ENCODE measurements at places on chromosomes 1 and 21.
A peak's percentile ranks its signal among the peaks of the same experiment; 100 is the strongest.

DNA sequence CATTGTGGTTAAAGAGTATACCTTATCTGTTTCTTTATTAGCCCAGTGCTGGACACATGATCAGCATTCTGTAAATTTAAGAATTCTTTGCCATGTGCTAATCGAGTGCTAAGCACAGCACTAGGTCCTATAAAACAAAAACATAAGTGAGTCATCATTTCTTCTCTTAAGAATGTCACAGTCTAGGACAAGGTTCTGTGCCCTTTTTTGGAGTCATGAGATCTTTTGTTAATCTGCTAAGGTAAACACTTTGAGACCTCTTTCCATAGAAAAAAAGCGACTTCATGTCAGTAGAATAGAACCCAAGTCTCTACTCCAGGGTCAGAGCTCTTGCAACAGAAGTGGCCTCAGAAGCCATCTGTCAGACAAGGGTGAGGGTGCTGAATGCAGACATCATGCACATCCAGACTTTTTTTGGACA is 70.0 kb upstream of the NFIA start:
- no peak overlapping the region for H3K27ac ChIP-seq
- H3K4me3 ChIP-seq: no peak overlapping the region
- H3K4me1 ChIP-seq: peaks cover under 1% of the 10 kb centered on the region
- peaks cover 29% of the 10 kb centered on the region for H3K27me3 ChIP-seq
- no peak for DNase-seq

- no peak overlapping the region for H3K4me3 ChIP-seq
- no peaks in the 10 kb centered on the region for H3K4me1 ChIP-seq
- no peak for DNase-seq
- peaks cover 6% of the 10 kb centered on the region for H3K36me3 ChIP-seq
- no peaks in the 10 kb centered on the region for H3K27me3 ChIP-seq
Measured at GRCh38 chr1:241899210-241899609, 51.2 kb downstream of the EXO1 start.

GRCh38 chr1:82032068-82032467 is 231.3 kb downstream of the ADGRL2 start:
- DNase-seq: no peak
- H3K4me3 ChIP-seq: no peak overlapping the region
- no peak overlapping the region for H3K27ac ChIP-seq

DNA sequence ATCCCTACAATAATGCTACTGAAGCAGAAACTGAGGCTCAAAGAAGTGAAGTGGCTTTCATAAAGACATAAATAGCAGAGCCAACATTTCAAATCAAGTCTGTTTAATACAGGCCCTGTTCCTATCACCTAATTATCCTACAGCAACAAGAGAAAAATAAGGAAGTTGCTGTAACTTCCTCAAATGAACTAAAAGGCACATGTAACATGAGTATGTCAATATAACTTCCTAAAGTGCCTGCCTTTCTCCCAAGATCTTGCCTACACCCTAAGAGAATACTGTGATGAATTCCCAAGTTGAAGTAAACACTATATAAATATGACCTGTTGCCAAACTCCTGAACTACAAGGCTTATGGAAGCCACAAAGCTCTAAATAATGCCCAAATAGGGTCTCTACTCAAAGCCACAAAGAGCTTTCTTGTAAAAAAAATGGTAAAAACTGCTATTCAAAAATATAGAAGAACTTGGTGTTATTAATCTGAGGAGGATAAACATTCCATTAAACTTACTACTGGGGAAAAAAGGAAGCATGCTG is 8.6 kb downstream of the BEND5 start:
- no peak for DNase-seq
- no peaks in the 10 kb centered on the region for H3K4me1 ChIP-seq
- no peaks in the 10 kb centered on the region for H3K27me3 ChIP-seq
- H3K36me3 ChIP-seq: peaks cover 4% of the 10 kb centered on the region
- no peak overlapping the region for H3K27ac ChIP-seq
- no peak overlapping the region for H3K4me3 ChIP-seq

DNA sequence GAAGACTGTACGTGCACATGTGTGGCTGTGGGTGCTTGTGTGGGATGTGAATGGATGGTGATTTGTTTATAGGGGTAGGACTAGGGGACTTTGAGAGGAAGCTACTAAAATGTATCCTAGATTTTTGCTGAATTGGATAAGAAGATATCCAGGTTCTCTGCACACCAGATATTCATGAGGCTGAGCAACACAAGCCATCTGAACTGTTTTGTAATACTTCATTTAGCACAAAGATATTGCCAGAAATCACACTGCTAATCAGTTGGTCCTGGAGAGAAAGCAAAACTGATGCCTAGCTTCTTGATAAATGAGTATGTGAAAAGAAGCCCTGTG is 135.3 kb downstream of the NOS1AP start:
- H3K27ac ChIP-seq: no peak overlapping the region
- no peaks in the 10 kb centered on the region for H3K36me3 ChIP-seq
- peaks cover 13% of the 10 kb centered on the region for H3K27me3 ChIP-seq
- H3K4me3 ChIP-seq: no peak overlapping the region
- no peak for DNase-seq

GRCh38 chr1:239951511-239952140 is 140.1 kb upstream of the FMN2 start:
- H3K36me3 ChIP-seq: no peaks in the 10 kb centered on the region
- H3K4me1 ChIP-seq: no peaks in the 10 kb centered on the region
- DNase-seq: peak; percentile 67
- no peak overlapping the region for H3K27ac ChIP-seq

DNA sequence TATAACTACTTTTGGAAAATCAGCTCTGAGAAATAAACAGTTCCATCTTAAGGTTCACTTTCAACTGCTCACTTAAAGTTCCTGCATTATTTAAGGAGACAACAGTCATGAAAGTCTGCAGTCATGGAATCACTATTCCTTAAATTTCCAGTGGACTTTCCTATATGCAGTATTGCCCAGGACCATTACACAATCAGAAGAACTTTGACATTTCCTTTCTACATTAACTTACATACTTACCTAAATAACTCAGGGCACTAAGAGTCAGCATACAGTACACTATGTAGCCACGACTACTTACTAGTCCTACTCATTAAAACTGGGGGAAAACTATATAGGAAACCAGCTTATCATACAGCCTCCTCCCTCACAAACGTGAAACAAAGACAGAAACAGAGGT is 220.1 kb downstream of the SLC45A1 start:
- H3K4me1 ChIP-seq: peaks cover 60% of the 10 kb centered on the region
- no peak overlapping the region for H3K4me3 ChIP-seq
- no peak for DNase-seq
- H3K27me3 ChIP-seq: no peaks in the 10 kb centered on the region

DNA sequence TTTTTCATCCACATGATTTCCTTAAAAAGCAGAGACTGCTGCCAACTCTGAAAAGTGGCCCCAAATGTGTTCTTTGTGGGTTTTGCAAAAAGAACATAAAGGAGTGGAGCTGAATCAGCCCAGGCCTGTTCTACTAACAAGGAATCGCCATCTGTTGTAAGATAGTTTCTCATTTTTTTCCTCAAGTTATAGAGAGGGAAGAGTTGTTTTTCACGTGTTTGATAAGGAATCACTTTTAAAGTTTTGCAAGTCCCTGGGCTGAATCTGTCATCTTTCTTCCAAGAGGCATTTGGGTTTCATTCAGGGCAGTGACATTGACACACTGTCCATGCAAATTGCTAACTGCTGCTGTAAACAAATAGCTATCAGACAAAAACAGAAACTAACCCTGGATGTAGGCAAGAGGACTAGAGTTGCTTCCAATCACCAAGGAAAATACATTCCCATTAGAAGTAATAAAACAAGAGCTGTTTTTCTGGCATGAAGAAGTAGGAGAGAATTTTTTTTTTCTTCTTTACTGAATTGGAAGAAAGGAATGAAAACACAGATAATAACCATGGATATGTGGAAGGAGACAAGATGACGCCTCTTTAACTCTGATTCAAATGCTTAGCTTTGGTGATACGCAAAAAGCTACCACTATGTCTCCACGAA is 58.8 kb upstream of the TBX15 start:
- H3K27me3 ChIP-seq: no peaks in the 10 kb centered on the region
- no peaks in the 10 kb centered on the region for H3K36me3 ChIP-seq
- DNase-seq: no peak

- H3K4me1 ChIP-seq: peaks cover 51% of the 10 kb centered on the region
- H3K27me3 ChIP-seq: no peaks in the 10 kb centered on the region
- no peak overlapping the region for H3K4me3 ChIP-seq
- H3K36me3 ChIP-seq: peaks cover 66% of the 10 kb centered on the region
- no peak for DNase-seq
Measured at GRCh38 chr1:27884006-27884954, 11.9 kb downstream of the THEMIS2 start.

DNA sequence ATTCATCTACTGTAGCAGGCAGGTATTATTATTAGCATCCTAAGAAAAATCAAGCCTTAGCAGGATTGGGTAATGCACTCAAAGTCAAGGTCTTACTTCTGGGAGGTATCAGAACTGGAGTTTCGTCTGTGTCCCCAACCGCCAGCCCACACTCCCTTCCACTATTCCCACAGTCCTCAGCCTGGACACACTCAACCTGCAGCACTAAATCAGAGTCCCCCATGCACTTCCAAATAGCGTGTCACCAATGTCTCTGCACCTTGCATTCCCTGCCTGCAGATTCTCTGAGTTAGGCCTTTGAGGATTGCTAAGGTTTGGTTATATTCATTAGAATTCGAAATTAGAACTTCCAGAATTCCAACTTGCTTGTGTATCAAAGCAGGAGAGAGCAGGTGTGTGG is 3.9 kb downstream of the LYPD8 start:
- no peak for DNase-seq
- H3K27ac ChIP-seq: no peak overlapping the region
- no peak overlapping the region for H3K4me3 ChIP-seq

DNA sequence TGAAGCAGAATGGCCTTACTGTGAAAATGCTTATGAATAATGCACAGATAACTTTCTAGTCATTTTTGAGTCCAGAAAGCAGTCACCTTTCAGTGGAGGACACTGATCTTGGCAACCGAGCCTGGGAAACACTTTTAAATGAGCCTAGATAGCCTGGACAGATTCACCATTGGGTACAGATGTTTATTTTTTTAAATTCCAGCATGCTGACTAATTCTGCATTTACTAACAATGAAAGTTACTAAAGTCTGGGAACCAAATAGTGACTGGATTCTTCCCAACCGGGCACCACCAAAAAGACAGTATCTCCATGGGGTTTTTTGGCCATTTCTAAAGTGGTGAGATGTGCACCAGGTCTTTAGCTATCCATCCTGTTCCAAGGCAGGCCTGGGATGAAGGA is 3.3 kb upstream of the FMOD start:
- peaks cover 5% of the 10 kb centered on the region for H3K4me1 ChIP-seq
- peaks cover 69% of the 10 kb centered on the region for H3K27me3 ChIP-seq
- no peaks in the 10 kb centered on the region for H3K36me3 ChIP-seq
- no peak for DNase-seq
- no peak overlapping the region for H3K27ac ChIP-seq

- DNase-seq: peak; percentile 70
- H3K4me3 ChIP-seq: peak overlapping the region; percentile 60
- H3K27ac ChIP-seq: peak overlapping the region; percentile 83
- peaks cover 42% of the 10 kb centered on the region for H3K4me1 ChIP-seq
- H3K36me3 ChIP-seq: peaks cover 30% of the 10 kb centered on the region
- H3K27me3 ChIP-seq: peaks cover 17% of the 10 kb centered on the region
Measured at GRCh38 chr1:154352581-154353459, 27.5 kb downstream of the ATP8B2 start.

DNA sequence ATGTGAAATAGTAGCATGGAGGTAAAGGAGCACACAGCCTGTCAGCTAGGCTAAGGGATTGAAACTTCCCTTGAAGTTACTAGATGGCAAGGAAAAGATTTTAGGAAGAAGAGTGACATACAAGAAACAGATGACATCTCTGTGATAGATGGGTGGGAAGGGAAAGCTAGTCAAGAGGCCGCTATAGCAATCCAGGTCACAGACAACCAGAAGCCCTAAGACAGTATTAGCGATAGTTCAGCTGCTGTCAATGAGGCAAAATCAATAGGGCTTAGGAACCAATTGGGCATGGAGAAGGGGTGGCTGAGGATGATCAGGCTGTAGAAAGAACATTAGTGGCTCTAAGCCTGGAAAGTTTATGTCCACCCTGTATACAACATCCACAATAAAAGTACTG is 111.1 kb downstream of the GLUL start:
- H3K27ac ChIP-seq: no peak overlapping the region
- no peaks in the 10 kb centered on the region for H3K4me1 ChIP-seq
- no peak for DNase-seq
- no peaks in the 10 kb centered on the region for H3K27me3 ChIP-seq
- H3K4me3 ChIP-seq: no peak overlapping the region

- DNase-seq: no peak
- H3K36me3 ChIP-seq: no peaks in the 10 kb centered on the region
- no peaks in the 10 kb centered on the region for H3K4me1 ChIP-seq
- no peak overlapping the region for H3K4me3 ChIP-seq
- no peak overlapping the region for H3K27ac ChIP-seq
Measured at GRCh38 chr21:20276954-20277353, 721.3 kb upstream of the NCAM2 start.

- peaks cover 36% of the 10 kb centered on the region for H3K27me3 ChIP-seq
- peaks cover 22% of the 10 kb centered on the region for H3K4me1 ChIP-seq
- DNase-seq: no peak
- H3K36me3 ChIP-seq: no peaks in the 10 kb centered on the region
- no peak overlapping the region for H3K4me3 ChIP-seq
Measured at GRCh38 chr1:3909615-3910014, 9.5 kb upstream of the C1orf174 start.

DNA sequence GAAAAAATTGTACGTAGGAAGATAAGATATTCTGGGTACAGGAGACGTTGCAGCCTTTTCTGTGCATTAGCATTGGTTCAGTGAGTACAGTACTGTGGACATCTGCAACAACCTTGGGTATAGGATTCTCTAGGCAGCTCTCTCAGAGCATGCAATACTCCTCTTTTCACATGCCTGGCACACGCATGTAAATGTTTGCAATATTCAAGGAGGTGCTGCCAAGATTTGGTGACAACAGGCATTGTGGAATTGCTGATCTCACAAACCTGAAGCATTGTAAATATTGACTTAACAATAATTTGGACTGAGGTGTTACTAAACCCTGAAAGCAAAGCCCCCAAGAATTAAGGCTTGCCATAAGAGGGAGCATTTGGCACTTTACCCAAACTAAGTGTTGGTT is 126.8 kb downstream of the GRIK1 start:
- no peak overlapping the region for H3K27ac ChIP-seq
- no peak overlapping the region for H3K4me3 ChIP-seq
- DNase-seq: no peak
- no peaks in the 10 kb centered on the region for H3K27me3 ChIP-seq
- H3K4me1 ChIP-seq: no peaks in the 10 kb centered on the region

GRCh38 chr1:217403026-217403720 is 227.7 kb downstream of the GPATCH2 start:
- peaks cover 5% of the 10 kb centered on the region for H3K27me3 ChIP-seq
- H3K36me3 ChIP-seq: no peaks in the 10 kb centered on the region
- H3K4me1 ChIP-seq: no peaks in the 10 kb centered on the region
- H3K4me3 ChIP-seq: no peak overlapping the region
- no peak overlapping the region for H3K27ac ChIP-seq

- no peaks in the 10 kb centered on the region for H3K4me1 ChIP-seq
- H3K4me3 ChIP-seq: no peak overlapping the region
- no peak for DNase-seq
- peaks cover 12% of the 10 kb centered on the region for H3K27me3 ChIP-seq
Measured at GRCh38 chr1:59108481-59109317, 188.2 kb upstream of the FGGY start.

GRCh38 chr1:98066911-98067310 is 146.1 kb upstream of the DPYD start:
- H3K27me3 ChIP-seq: peaks cover 14% of the 10 kb centered on the region
- H3K4me1 ChIP-seq: no peaks in the 10 kb centered on the region
- H3K27ac ChIP-seq: no peak overlapping the region
